ENCODE measurements at places on chromosomes 6 and 20.

DNA sequence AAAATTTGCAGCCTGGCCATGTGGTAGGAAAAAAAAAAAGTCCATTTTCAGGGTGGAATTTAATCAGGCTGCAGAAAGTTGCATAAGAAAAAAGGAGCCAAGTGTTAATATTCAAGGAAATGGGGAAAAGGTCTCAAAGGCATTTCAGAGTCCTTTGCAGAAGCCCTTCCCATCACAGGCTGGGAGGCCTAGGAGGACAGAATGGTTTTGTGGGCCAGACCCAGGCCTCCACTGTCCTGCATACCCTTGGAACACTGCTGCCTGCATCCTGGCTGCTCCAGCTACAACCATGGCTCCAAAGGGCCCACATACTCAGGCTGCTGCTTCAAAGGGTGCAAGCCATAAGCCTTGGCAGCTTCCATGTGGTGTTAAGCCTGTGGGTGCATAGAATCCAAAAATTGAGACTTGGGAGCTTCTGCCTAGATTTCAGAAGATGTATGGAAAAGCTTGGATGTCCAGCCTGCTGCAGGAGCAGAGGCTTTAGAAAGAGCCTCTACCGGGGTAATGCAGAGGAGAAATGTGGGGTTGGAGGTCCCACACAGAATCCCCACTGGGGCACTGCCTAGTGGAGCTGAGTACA is 239.0 kb upstream of the STXBP5 start:
- DNase-seq: no peak

DNA sequence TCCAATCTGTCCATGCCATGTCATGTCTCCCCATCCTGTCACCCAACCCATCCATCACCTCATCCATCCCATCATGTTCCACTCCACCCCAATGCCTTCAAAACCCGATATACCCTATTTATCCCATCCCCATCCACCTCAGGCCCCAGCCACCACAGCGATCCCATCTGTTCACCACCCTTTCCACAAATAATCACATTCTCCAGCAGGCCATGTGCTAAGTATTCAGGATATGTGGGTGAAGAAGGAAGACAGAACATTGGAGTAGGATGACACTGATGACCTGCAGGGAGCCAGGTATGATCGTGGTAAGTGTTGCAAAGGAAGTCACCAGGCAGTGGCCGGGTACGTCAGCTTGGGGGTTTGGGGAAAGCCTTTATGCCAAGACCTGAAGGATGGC is 48.8 kb downstream of the NPEPL1 start:
- no peak for DNase-seq

- no peak for DNase-seq
Measured at GRCh38 chr6:44896701-44897100, 431.4 kb upstream of the RUNX2 start.

DNA sequence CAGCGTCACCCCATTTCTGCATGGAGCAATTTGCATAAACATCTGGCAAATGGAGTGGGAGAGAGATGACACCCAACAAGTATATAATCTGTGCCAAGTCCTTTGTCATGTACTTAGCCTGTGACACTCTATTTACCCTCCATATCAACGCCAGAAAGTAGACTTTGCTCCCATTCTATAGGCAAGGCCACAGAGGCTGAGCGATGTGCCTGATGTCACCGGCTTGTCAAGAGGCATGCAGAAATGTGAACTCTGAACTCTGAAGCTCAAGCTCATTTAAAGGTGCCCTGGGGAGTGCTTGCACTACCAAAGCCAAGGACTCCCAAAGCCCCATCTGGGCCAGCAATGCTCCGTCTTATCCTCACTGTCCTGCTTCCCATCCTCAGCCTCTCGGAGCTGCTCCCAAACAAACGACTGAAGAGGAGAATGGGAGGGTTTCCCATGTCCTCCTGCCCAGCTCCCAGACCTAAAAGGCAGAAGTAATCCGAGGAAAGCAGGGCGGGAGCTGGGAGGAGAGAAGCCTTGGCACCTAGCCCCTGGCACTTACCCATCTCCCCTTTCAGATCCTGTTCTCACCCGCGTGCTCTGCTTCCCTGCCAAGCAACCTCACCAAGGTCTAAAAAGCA is 9.2 kb downstream of the CPNE5 start:
- no peak for DNase-seq

DNA sequence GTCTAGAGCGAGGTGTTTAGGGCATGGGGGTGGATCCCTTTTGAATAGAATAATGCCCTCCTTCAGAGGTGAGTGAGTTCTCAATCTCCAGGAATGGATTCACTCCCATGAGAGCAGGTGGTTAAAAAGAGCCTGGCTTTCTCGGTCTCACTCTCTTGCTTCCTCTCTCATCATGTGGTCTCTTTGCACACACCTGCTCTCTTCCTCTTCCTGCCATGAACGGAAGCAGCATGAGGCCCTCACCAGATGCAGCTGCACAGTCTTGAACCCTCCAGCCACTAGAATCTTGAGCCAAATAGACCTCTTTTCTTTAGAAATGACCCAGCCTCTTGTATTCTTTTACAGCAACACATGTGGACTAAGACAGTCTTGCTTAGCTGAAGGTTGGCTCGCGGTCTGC is 119.3 kb downstream of the BMP7 start:
- no peak for DNase-seq

GRCh38 chr6:63475707-63476106 is 96.6 kb upstream of the LOC128125822 start:
- DNase-seq: no peak

DNA sequence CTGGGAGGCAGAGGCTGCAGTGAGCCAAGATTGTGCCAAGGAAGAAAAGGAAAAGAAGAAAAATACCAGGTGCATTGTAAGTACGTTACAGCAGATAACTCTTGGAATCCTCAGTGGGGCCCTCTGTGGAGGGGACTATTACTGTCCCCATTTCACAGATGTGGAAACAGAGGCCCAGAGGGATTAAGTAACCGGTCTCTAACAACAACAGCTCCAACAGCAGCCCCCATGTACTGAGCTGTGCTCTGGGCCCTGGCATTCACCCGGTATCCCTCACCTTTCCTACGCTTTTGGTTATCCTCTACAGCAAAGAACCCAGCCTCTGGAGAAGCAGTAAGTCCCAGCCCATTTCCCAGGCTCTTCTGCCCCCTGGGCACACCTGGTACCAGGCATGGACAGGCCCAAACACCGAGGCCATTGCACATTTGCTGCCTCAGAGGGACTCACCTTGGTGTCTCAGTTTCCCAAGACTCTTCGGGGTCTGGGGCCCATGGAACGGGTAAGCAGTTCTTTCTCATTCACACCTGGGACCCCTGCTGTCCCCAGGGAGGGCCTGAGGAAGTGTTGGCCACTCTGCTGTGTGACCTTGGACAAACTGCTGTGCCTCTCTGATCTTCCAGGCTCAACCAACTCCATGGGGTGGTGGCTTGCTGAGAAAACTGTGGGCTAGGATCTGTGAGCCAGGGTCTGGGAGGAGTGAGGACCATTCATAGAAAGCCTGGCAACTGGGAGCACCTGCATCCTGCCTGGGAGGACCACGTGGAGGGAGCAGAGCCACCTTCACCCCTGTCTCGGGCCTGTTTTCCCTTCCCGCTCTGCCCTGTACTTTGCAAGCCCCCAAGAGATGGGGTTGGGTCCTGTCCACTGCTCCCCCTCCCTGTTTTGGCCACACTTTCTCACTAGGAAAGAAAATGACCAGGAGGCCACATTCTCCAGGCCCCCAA is 59.9 kb downstream of the SNAI1 start:
- no peak for DNase-seq

DNA sequence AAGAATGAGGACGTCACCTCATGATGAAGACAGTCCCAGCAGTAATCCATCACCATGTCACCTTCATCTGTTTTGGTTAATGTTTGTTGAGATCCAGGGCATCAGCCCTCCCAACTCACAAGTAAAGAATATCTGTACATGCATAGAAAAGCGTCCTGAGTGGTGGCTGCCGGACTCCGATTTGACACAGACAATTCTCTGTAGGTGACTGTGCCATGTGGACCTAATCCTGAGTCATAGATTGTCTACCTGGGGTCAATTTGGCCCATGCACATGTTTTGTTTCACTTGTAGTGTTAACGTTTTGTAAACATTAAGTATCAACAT is 168.4 kb upstream of the UST start:
- DNase-seq: no peak

DNA sequence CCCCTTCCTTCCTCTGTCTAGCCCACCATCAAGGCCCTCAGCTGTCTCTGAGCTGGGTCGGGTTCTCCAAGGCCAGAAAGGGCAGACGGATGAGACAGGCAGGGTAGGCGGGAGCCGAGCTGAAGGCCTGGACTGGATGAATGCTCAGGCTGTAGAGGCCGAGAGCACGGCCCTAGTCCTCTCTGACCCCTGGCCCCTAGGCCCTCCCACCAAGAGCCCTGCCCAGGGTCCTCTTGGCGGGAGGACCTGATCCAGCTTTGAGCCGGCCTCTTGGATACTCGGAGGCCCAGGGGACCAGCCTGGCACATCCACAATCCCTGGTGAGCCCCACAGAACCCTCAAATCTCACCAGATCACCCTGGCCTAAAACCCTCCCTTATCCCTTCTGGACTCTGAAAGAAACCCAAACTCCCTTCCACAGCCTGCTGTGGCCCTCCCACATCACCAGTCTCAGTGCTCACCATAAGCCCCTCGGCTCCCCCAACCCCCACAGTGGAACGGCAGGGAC is 8.2 kb downstream of the ADISSP start:
- no peak for DNase-seq

DNA sequence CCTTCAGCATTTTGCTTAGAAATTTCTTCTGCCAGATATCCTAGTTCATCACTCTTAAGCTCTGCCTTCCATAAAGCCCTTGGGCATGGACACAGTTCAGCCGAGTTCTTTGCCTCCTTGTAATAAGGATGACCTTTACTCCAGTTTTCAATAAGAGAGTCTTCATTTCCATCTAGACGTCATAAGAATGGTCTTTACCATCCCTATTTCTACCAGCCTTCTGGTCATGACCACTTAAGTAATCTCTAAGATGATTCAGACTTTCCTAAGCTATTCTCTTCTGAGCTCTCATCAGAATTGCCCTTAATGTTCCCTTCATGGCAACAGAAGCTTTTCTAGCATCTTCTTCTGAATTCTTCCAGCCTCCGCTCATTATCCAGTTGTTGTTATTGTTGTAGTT is 126.1 kb downstream of the TFAP2C start:
- no peak for DNase-seq

DNA sequence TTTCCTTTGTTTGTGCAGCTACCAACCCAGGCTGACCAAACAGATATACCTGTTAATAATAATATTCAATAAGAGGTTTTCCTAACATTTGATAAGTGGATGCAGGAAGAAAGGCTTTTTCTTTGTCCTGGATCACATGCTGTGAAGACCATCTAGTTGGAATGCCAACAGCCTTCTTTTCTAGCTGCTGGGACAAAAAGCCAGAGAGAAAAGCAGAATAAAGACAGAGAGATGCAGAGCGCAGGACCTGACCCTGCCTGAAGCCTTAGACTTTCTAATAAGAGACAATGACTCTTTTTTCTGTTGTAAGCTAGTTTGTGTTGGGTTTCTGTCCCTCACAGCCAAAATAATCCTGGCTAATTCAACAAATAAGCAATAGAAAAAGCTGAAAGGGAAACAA is 308.2 kb downstream of the PHF3 start:
- no peak for DNase-seq

GRCh38 chr6:91299544-91300491 is 712.9 kb upstream of the MAP3K7 start:
- no peak for DNase-seq

GRCh38 chr20:24318569-24319352 is 150.7 kb upstream of the SYNDIG1 start:
- DNase-seq: no peak

- no peak for DNase-seq
Measured at GRCh38 chr6:39927159-39927558, 7.1 kb downstream of the MOCS1 start.

GRCh38 chr6:3414327-3415081 is 42.3 kb downstream of the SLC22A23 start:
- peak; percentile 18 for DNase-seq

DNA sequence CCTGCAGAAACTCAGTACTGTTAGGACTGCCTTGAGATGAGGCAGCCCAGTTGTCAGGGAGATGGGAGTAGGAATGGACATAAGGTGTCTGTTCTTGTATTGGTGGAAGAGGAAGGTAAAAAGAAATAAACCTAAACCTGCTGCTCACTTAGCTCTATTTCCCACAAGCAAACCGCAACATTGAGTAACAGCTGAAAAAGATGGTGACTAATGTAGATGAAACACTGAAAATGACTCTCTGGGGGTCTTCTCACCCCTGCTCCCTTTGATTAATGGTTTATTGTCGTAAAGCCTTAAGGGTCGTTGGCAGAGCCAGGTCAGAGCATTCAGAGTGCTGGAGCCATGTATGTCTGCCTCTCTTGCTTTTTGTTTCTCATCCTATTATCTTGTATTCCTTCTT is 87.5 kb downstream of the FOXO3 start:
- no peak for DNase-seq

DNA sequence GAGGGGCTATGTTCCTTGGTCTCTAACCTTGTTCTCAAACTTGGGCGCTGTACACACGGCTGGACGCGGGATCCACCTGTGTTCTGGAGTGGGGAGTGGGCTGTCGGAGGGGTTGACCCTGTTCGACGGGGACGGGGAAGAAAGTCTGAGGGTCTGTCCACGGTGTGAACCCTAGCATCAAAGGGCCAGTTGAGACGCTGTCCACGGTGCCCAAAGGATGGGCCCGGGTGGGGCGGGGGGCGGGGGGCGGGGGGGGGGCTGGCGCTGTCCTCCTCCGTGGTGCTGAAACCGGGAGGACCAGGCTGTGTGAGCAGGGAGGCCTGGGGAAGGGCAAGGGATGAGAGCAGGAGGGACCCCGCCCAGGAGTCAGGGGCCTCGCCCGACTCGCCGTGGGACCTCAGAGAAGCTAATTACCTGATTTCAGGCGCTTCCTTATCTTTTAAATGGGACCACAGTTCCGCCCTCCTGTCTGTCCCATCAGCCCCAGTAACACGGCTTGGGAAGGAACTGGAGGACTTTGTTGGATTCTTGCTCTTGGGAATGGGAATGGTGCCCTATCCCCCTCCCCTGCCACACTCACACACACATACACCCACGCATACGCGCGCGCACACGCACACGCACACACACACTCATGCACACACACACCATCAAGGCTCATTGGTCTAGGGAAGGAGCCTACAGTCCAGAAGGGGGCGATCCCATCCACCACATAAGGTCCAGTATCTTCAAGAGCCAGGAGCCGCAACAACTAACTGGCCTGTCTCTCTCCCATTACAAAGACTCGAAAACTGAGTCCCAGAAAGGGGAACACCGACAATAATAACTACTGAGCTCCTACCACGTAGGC is 1.0 kb upstream of the VSTM2L start:
- no peak for DNase-seq

- DNase-seq: no peak
Measured at GRCh38 chr20:50675671-50676376, 15.5 kb downstream of the RIPOR3 start.

GRCh38 chr20:35893942-35894341 is 60.4 kb downstream of the SCAND1 start:
- DNase-seq: no peak

DNA sequence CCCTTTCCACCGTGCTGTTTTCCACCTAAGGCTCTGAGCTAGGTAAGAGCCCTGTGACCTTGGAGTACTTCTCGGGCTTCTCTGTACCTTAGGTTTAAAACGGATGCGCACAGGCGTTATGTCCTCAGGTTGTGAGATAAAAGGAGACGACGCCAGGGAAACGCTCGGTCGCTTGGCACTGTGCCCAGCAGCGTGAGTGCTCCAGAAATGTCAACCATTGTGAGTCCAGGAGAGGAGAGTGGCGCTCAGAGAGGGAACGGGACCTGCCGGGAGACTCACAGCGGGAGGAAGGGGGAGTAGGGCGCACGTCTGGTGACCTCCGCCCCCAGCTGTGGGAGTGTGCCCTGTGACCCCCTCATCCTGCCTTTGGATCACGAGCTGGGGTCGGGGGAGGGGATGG is 33.8 kb upstream of the SCRT2 start:
- DNase-seq: no peak

All from activated naive CD4-positive, alpha-beta T cell treated with anti-CD3 and anti-CD28 coated beads, Interleukin-2, amount 50 U/mL, for 16 hours (primary cell).